Thoracic aorta (tissue), 2 donors: ENCODE measurements at places on chromosomes 16 and 17.

- no peak for DNase-seq
These were observed 491 bp downstream of the IST1 start for GRCh38 chr16:71895679-71896365.

- no peak for DNase-seq
These were observed 73.0 kb downstream of the YPEL2 start for GRCh38 chr17:59404471-59404870.

- DNase-seq, result no peak
These were observed 88.8 kb downstream of the ARHGAP44 start for GRCh38 chr17:12877953-12878669.

- no peak for DNase-seq
These were observed 217.8 kb downstream of the CDRT15L2 start for GRCh38 chr17:20797292-20797691.

GRCh38 chr16:11806721-11807120 lies 9.7 kb upstream of the ZC3H7A start:
- no peak for DNase-seq

DNA sequence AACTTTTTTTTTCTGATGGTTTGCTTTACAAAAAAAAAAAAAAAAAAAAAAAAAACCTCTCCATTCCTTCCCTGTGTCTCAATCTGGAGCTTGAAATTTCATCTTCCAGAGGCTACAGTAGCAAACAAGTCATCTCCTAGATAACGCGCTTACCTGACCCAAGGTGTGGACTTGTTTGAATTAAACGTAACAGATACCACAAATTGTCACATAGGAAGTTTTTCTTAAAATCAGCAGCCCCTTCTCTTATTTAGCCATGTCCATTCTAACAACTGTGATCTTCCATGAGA lies 2.0 kb downstream of the STAT5B start:
- DNase-seq, result no peak

GRCh38 chr16:5412731-5413130 lies 315.1 kb upstream of the EEF2KMT start:
- no peak for DNase-seq

- no peak for DNase-seq
These were observed 15.2 kb upstream of the HOXB2 start for GRCh38 chr17:48559840-48560817.

DNA sequence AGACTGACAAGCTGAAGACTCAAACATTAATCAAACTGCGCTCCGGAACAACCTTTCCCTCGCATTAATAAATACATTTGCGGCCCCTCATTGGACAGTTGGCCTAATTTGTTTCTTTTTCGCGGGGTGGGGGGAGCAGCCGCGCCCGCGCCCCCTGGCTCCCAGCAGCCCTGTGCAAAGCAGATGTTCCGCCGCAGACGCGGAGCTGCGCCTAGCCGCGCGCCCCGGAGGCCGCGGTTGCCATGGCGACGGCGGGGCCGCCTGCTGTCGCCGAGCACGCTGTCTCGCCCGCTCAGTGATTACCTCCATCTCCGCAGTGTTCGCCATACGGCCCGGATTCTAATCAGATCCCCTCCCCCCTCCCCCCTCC lies 25.5 kb downstream of the COPZ2 start:
- no peak for DNase-seq

- peak; percentile 1 for DNase-seq
These were observed 117.8 kb downstream of the METRNL start for GRCh38 chr17:83196973-83197880.

DNA sequence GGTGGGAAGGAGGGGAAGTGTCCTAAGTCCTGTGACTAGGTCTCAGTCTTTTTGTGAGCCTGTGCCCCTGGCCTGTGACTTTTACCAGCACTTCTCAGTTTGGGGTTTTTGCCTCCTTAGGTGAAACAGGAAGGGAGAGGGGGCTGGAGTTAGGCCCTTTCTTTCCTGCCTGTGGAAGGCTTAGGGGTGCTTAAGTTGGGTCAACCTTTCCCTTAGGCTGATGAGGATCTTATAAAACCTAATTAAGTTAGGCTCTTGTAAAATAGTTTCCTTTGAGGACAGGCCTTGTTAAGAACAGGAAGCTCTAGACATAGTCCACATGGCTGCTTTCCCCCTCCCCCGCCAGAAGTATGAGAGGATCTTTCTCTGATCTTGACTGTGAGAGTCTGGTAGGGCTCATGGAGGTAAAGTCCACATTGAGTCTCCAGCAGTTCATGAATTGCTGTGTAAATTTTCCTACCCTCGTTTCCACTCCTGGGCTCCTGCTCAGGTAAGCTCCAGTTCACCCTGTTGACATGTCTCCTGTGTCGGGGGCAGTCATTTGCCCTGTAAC lies 17.0 kb upstream of the DNASE1 start:
- no peak for DNase-seq

DNA sequence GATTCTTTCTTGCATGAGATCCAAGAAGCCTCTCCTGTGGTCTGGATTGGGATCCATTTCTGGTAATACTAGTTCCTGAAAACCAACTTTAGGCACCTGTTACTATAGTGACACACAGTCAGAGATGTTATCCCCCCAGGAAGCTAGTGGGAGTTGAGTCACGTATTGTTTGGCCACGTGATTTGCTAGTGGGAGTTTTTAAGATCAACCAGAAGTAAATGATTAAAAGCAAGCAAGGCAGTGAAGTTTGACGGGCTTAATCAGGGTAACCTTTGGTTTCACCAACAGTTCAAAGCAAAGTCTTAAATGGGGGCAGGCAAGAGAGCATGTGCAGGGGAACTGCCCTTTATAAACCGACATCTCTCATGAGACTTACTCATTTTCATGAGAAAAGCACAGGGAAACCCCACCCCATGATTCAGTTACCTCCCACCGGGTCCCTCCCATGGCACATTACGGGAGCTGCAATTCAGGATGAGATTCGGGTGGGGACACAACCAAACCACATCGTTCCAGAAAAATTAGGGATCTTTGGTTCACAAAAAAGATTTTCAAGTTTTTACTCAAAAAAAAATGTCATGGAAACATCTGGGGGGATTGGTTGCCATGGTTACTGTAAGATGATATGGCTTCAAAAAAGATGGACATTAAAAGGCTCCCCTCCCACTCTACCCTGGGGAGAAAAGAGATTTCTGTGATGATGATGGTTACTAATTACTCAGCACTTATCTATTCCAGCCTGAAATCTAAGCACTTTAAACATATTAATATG lies 483.1 kb upstream of the ERCC4 start:
- no peak for DNase-seq

- no peak for DNase-seq
These were observed 802.5 kb downstream of the CDH8 start for GRCh38 chr16:61233713-61234112.

GRCh38 chr17:78128551-78129350 lies at the start of gene TMC6:
TMC6 (minus strand) TSS chr17:78128755; CDS start chr17:78126832, 1,923 bp downstream.
- no peak for DNase-seq

- DNase-seq, result no peak
These were observed 42.3 kb upstream of the NOL11 start for GRCh38 chr17:67675481-67675880.

- no peak for DNase-seq
These were observed 16.5 kb downstream of the RNF43 start for GRCh38 chr17:58400826-58401225.

DNA sequence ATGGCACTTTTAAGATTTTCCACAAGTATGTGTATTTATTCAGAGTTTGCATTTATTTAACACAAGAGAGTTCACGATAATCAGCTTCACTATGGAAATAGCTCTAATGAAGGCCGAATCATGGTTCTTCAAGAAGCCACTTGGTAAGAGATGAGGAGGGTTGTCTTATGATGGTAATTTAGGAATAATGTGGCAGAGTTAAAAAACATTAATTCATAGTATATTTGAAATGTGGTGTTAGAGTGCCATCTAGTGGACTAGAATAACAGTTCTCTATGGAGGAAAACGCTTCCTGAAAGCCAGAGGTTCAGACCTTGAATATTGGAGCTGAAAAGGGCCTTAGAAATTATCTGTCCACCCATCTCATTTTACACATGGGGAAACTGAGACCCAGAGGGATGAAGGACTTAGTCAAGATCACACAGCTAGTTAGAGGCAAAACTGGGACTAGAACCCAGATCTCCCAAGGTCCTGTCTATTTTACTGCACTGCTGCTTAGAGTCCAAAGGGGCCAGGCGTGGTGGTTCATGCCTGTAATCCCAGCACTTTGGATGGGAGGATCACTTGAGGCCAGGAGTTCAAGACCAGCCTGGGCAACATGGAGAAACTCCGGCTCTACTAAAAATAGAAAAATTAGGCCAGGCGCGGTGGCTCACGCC lies 33.8 kb upstream of the KPNB1 start:
- DNase-seq, result no peak

DNA sequence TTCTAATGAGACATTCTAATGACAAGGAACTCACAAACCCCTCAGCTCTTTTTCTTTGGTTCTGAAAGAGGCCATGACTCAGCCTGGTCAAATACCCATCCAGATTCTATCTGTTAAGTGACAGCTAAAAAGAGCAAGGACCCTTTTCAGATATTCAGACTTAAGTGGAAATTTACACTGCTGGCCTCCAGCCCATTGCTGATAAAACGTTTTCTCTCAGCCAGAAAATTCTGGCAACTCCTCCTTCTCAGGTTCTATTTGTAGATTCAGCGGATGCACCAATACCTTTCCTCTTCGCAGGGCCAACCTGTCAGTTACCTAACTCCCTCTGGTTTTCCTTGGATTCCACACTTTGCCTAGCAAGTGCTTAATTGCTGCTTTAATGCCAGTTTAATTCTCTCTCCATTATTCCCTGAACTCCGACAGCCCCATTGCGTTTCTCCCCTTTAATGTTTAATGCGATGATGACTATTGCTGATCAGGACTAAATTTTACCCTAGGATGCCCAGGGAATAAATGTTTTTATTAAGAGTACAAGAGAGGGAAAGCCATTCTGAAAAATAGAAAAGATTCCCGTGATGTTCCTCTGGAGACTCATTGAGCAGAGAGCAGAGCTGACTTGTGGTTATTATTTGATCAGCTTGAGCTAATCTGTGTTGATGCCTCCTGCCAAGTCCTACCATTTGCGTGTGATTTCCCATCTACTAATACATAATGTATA lies 35.9 kb upstream of the TOM1L1 start:
- DNase-seq, result no peak

GRCh38 chr16:66220702-66221101 lies 145.8 kb upstream of the CDH5 start:
- no peak for DNase-seq

- DNase-seq, result no peak
These were observed 598.0 kb downstream of the WWOX start for GRCh38 chr16:78697426-78697825.

GRCh38 chr17:37683454-37683984 lies 40.3 kb upstream of the DDX52 start:
- no peak for DNase-seq

DNA sequence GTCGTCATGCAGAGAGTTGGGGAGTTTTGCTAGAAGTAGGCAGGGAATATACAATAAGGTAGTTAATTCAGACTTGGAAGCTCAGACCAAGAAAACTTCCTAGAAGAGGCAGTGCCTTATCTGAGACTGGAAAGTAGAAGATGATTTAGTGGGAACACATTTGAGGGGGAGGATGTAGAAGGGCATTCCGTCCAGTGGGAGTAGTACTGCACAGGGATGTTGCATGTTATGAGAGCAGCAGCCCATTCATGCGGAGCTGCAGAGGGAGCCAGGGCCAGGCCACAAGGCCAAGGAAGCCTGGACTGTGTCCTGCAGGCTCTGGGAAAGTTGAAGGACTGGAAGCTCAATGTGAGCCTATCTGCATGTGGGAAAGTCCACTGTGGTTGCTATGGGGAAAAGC lies 344.5 kb upstream of the EEF2KMT start:
- no peak for DNase-seq

DNA sequence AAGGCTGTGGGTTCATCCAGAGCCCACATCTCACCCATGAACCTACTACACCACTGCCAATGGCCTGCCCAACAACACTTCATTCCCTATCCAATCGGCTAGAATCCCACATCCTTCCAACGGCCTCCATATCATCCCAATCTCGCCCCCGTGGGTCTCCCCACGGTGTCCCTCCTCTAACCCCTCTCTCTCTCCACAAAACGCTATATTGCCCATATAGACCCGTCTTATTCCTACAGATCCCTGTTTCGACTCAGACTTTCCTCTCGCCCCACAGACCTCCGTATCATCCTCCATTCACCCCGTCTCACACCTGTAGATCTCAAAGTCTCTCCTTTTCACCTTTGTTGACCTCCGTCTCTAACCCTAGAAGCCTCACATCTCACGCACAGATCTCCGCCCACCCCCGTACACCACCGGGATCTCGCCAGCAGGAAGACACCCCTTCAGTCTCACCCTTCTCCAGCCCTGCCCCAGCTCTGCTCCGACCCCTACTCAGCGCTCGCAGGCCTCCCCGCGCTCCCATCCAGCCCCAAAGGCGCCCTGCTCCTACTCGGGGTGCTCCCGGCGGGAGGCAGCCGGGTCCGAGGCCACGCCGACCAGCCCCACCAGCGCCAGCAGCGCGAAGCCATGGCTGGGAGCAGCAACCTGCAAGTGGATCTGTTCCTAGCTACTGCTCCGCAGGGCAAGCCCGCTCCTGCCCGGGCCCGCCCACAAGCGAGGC lies at the start of gene FDXR:
FDXR (minus strand) TSS at position 682 of the 724 bp plus-strand sequence; CDS start at position 632, 50 bp downstream.
- no peak for DNase-seq

DNA sequence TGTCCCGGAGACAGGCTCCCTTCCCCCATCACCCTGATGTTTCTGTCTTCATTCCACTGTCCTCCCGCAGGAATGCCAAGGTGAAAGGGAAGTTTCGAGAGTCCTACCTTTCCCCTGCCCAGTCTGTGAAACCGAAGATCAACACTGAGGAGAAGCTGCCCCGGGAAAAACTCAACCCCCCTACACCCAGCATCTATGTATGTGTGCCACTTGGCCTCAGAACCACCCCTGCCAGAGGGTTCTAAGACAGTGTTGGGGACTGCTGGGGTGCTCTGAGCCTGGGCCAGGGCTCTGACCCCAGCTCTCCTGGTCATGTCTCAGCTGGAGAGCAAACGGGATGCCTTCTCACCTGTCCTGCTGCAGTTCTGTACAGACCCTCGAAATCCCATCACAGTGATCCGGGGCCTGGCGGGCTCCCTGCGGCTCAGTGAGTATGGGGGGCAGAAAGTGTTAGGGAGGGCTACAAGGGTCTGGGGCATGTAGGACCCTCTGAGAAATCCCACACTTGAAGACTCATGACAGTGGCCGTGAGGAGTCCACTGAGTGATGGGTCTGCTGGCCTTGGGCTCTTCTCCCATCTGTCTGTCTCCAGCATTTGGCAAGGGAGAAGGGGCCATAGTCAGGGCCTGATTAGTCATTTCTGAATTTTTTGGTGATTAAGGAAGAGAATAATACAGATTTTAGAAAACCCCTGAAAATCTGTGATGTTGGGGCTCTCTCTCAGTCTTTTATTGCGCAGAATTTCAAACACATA lies 4.9 kb upstream of the TMEM88 start:
- DNase-seq, result no peak

DNA sequence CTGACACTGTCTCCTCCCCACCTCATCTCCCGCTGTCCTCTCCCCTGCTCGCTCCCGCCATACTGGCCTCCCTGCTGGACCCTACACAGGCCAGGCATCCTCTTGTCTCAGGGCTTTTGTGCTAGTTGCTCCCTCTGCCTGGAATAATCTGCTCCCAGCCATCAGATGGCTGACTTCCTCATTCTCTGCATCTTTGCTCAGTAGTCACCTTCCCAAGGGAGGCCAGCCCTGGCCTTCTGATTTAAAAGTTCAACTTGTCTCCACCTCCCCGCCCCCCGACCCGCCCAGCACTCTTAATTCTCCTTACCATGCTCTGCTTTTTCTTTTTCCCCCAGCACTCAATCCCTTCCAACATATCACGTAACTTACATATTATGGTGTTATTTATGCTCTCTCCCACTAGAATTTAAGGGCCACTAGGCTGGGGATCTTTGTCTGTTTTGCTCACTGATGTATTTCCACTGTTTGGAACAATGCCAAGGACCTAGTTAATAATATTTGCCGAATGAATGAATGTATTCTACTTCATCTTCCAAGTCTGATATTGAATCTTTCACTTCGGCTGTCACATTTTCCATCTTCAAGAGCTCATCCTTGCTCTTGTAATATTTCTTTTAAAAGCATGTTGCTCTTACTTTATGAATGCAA lies 178.3 kb downstream of the CDK5R1 start:
- no peak for DNase-seq
